ENCODE measurements at places on chromosomes 7 and 10.

DNA sequence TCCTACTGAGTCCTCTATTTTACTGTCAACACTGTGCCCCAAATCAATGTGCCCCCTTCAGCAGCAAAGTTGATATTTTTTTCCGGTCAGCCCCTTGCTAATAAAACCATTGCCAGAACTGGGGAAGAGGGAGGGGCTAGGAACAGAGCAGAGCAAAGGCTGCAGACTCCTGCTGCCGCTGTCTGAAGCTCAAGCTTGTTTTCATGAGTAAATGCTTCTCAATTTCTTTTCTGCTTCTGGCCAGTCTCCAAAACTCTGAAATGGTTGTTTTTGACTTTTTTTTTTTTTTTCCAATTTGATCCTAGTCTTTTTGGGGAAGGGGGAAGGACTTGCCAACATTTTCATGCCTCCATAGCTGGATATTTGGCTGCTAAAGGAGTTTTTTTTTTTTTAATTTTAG, 26.7 kb upstream of the PROSER2 start:
- DNase-seq: no peak

DNA sequence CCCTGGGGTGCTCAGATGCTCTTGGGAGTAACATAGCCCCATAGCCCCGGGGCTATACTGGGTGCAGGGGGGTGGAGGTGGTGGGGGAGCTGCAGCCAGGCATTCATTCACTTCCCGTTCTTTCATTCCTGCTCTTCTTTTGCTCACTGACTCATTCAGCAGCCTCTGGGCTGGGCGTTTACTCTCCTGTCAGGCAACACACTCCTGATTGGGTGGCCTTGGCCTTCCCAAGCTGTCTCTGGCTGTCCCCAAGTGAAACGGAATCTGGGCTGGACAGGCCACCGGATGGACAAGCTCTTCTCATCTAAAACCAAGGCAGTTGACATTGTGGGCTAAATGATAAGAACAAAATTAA, 34.6 kb downstream of the CHST3 start:
- no peak for DNase-seq

DNA sequence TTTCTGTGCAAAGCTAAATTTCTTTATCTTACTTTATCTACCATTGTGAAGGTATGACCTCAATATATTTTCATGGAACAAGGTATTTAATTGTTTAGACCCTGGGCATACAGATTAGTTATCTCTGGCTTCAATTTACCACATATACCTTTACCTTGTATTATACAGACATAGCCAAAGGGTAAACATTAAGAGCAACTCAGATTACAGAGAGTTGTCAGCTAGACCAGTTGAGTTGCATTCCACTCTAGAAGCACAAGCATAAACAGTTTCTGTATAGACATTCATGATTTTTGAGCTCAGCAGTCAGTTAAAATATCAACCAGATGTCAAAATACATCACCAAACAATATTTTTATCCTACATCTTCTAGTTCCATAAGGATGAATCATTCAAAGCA, 857.3 kb upstream of the ZWINT start:
- DNase-seq: no peak

- DNase-seq: no peak
Measured at GRCh38 chr7:1886361-1887064, 216.4 kb downstream of the ELFN1 start.

GRCh38 chr10:4736183-4736582, 89.8 kb upstream of the AKR1E2 start:
- DNase-seq: no peak

- DNase-seq: no peak
Measured at GRCh38 chr7:77413861-77414424, 2.2 kb downstream of the GSAP start.

DNA sequence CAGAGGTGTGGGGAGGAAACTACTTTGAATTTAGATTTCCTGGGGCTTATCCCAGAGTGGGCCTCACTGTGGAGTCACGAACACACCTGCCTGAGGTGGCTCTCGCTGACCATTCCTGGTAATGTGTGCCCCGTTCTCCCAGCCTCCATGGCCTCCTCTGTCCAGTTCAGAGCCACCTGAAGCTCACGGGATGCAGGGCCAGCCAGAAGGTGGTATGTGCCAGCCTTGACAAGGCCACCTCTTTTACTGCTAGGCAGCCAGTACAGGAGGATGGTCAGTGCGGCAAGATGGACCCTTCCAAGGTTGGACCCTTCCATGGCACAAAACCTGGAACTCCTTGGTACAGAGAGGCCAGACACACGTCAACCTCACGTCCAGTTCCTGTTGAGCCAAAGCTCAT, 210.3 kb downstream of the DNAJB6 start:
- DNase-seq: no peak

- no peak for DNase-seq
Measured at GRCh38 chr10:127423218-127423915, 125.7 kb upstream of the NPS start.

DNA sequence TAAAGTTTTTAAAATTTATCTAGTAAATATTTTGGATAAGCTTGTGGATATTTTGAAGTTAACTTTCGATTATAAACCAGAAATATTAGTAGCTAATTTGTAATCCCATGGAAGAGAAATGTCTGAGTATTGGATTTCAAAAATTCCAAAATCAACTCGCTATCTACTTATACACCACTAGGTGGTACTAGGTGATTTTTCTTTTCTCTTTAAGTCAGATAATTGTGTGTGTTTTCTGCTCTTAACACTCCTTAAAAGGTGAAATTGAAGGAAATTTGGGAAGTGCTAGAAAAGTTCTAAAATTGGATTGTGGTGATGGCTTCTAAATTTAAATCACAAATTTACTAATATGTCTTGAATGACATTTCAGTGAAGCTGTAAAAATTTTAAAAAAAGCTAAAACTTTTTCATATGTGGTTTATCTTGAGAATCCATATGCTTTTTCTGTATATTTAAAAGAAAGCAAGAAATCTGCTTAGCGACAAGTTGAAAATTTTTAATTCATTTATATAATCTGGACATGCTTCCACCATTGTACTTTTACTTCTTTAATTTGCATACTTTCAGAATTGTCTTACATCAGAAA, 90.2 kb downstream of the IPMK start:
- DNase-seq: no peak

GRCh38 chr7:21020667-21021066, 234.0 kb upstream of the SP8 start:
- DNase-seq: no peak

DNA sequence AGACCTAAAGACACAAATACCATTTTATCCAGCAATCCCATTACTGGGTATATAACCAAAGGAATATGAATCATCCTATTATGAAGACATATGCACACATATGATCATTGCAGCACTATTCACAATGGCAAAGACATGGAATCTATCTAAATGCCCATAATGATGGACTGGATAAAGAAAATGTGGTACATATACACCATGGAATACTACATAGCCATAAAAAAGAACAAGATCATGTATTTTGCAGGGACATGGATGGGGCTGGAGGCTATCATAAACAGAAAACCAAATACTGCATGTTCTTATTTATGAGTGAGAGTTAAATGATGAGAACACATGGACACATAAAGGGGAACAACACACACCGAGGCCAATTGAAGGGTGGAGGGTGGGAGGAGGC, 3.8 kb downstream of the MACC1 start:
- no peak for DNase-seq

DNA sequence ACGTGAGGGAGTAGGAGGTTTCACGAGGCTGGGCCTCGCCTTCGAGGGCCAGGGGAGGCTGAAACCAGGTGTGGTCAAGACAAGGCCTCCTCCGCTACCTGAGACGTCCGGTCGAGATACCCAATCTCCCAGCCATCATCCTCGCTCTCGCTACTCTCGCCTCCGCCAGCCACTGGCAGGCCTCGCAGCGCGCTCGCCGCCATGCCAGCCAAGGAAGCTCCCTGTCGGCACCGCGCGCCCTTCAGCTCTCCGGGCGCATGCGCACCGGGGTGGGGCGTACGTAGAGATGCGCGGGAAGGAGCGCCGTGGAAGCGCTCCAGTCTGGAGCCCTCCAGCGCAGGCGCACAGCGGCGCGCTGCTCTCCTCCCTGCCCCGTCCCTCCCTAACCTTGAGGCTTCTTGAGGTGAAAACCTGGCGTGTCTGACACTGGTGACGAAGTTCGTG, at the start of gene ASZ1:
ASZ1 (minus strand) TSS at position 236 of the 444 bp plus-strand sequence; CDS start at position 203, 33 bp downstream.
- no peak for DNase-seq

DNA sequence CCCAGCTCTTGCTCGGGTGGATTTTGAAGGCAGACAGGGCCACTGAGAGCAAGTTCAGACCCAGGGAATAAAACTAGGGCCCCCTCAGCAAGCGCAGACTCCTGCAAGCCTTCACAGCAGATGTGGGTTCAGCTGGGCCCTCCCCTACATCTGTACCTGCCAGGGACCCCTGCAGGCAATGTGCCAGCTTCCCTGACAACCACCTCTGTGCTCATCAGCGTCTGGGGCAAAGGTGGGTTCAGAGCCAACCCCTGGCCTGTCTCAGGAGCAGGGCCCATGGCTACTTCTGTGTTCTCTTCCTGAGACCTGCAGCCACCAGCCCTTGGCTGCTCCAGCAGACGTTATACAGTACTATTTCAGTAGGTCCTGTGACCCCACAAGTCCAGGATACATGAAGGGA, 189.5 kb downstream of the DIP2C start:
- DNase-seq: no peak

DNA sequence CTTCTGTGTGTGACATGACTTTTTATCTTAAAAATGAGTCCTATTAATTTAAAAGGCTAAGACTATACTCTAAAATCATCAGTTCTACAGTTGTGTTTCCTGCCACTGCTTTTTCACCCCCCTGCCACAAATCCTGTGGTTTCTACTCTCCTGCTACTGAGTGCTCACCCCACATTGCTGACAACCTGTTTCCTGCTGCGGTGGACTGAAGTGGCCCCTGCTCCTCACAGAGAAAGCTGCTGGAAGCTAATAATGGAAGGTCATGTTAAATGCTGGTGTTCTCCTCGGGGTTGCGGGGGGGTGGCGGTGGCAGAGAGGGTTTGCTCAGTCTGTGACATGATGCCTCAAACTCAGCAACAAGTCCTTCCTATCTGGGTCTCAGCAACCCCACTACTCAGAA, 113.2 kb upstream of the INHBA start:
- no peak for DNase-seq

- no peak for DNase-seq
Measured at GRCh38 chr10:95819620-95820329, 63.8 kb downstream of the ENTPD1 start.

DNA sequence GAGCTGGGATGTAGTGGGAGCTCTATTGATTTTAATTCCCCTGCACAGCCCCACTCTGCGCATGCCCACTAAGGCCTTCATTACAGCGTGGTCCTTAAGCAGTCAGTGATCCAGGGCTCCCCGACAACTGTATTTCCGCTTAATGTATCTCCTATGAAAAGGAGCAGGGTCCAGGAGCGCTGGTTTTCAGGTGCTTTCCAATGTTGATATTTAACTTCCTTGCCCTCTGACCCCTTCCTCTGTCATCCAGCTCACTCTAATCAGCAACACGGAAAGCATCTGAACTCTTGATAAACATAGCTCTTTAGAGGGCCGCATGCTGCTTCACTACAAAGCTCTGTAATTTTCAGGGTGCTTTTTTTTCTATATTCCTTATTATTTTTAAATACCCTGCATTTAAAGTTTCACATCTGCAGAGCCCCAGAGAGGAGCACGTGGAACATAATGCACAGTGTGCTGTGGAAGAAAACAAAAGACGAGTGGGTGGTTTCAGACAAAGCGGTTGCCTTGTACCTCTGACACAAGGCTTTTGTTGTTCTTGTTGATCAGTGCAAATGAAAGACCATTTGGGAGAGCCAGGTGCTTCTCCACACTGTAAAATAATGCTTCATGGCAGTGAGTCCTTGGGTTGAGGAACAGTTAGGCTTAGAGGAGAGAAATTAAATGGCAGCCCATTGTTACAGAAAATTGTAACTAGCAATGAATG, 465.9 kb upstream of the CELF2 start:
- no peak for DNase-seq

DNA sequence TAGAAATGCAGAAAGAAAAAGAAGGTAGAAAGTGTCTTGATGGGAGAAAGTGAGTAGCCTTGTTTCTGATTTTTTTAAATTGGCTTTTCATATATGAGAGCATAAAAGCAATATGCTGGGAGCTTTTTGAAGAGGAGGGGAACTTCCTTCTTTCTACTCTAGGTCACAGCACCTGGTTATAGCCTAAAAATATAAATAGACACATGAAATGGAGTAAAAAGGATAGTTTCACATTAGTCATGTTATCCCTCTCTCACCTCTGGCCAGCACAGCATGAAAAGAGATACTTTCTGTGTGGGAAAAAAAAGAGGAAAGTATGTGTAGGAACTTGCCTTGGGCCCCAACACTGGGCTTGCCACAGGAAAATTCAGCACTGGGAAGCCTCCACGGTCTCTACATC, 292.2 kb upstream of the ZWINT start:
- DNase-seq: no peak

GRCh38 chr10:13716081-13717071, 129.6 kb downstream of the PRPF18 start:
- no peak for DNase-seq

DNA sequence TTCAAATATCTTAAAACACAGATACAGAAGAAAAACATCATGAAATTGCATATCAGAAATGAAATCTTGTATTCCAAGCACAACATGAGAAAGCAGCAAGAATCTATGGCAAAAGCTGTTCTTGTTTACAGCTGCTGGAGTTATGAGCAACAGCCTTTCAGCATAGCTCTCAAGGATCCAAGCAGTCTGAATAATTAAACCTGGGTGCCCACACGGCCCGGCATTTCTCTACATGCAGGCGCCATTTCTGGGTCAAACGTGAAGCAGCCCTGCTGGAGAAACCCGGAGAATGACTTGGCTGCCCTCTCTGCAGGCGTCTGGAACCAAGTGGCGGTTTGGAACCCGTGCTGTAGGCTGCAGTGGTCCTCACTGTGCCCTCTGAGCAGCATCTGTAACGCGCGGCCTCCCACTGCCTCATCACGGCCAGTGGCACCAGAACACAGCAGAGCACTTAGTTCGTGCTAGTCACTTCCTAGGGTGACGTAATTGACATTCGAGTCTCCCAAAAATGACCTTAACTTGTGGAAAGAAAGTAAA, 213.0 kb downstream of the TCERG1L start:
- DNase-seq: no peak

DNA sequence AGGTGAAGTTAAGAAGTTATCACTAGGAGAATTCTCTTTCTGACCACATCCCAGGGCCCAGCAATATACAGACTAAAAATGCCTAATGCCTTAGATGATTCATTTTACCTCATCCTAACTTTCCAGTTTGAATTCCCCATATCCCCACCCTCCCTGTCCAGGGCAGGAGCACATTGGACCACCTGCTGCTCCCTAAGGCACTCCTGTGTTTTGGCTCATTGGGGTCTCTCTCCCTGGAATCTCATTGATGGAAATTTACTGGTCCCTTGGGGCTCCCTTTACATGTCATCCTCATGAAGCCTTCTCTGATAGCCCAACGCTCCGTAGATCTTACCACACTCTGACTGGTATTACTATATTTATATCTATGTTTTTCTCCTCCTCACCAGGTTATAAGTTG, 2.7 kb downstream of the IL2RA start:
- no peak for DNase-seq

All from esophagus squamous epithelium (tissue), 5 donors.